ENCODE measurements at places on chromosomes 4 and X.

DNA sequence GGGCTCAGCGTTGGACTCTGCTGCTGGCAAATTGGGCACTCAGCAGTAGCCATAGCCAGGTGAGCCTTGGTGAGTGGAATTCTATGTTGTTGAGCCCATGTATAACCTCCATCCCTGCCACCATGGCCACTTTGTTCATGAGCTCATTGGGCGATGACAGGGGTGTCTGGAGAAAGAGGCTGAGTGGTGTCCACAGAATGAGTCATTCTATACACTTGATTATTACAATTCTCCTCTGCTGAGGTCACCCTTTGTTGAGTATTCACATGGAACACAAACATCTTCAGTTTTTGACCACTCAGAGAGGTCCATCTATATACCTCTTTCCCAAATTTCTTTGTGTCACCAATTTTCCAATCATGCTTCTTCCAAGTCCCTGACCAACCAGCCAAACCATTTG lies 1341.7 kb downstream of the PCDH7 start:
- no peak for DNase-seq

DNA sequence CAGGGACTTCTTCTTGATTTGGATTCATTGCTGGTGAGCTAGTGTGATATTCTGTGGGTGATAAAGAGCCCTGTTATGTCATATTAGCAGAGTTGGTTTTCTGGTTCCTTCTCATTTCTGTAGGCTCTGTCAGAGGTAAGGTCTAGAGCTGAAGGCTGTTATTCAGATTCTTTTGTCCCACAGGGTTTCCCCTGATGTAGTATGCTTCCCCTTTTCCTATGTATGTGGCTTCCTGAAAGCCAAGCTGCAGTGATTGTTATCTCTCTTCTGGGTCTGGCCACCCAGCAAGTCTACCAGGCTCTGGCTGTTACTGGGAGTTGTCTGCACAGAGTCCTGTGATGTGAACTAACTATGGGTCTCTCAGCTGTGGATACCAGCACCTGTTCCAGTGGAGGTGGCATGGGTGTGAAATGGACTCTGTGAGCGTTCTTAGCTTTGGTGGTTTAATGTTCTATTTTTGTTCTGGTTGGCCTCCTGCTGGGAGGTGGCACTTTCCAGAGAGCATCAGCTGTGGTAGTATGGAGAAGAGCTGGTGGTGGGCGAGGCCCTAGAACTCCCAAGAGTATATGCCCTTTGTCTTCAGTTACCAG lies 373.7 kb downstream of the AR start:
- no peak for DNase-seq

DNA sequence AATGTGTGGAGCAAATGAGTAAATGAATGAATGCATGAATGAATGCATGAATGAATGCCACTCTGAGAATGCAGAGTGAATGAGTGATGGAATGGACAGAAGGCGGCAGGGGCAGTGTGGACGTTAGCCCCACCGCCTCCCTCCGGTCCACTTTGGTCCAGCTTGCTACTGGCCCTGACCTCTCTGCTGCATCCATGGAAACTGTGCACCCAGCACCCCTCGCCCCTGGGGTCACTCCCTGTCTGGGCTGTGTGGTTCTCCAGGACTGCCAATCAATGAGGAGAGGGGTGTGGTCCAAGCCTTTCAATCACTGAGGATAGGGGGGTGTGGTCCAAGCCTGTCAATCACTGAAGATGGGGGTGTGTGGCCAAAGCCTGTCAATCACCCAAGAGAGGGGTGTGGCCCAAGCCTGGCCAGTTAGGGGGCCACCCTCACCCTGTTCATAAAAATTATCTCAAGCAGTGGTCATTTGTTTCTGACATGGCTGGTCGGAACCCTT lies 39.2 kb upstream of the ASMTL start:
- DNase-seq = no peak

DNA sequence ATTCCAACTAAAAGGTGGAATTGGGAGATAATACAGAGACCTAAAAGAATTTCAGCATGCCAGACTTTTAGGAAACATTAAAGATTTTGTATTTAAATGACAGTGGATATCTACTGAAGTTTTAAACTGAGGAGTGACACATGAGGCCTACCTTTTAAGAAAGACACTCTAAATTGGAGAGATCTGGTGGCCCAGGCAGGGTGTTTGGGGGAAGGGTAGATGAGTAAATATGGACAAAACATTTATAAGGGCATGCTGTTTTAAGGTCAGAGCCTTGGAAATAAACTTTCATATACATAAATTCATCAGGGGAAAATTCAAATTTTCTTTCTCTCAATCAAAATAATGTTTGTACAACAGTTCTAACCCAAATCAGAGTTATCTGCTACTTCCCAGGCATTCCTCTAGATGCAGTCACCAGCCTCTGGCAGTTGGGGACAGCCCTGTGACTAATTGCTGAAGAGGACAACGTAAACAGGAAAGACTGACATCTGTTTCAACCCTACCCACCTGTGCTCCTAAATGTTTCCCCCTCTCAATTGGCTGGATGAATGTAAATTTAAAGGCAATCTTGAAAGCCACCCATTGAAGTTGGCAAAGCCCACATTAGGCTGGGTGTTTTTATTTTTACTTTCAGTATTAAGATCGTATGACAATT lies 1646.9 kb upstream of the ADGRL3 start:
- no peak for DNase-seq

- DNase-seq = no peak
These were observed 9.0 kb downstream of the ZNF275 start for GRCh38 chrX:153342762-153343558.

GRCh38 chrX:72478351-72478750 lies 94.3 kb downstream of the HDAC8 start:
- DNase-seq = no peak

GRCh38 chrX:20463296-20464075 lies 196.8 kb upstream of the RPS6KA3 start:
- DNase-seq = no peak

- DNase-seq = no peak
These were observed 61.2 kb downstream of the SH3BGRL start for GRCh38 chrX:81263059-81263458.

DNA sequence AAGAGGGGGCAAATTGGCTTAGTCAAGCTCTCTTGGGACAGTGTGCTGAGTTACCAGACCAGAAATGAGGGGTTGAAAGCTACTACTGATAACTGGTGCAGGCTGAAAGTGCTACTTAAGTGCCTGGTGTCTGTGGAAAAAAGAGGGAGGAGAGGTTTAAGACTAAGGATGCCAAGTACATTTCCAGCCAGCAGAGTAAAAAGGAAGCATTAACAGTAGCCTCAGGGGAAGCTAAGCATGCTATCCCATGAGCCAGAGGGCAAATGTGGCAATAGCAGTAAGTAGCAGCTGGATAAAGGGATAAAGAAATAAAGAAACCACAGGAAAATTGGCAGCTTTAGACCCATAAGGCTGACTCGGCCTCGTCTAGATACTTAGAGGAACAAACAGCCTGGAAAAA lies 196.3 kb upstream of the MAB21L2 start:
- DNase-seq = no peak

DNA sequence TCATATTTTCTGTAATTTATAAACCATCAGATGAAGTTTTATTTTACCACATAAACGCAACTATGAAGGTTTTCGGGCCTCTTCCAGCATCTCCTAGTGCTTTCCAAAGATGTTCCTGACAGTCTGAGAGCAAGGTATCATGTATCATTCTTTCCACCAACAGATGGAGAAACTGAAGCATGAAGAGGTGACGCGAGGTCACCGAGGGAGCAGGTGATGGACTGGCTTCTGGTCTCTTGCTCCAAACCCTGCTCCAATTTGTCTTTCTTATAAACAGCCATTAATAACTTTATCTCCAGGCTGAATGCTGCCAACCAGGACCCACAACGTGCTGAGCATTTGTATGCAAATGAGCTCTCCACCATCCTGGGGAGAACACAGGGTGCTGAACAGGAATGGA lies 86.3 kb upstream of the MAML3 start:
- DNase-seq = no peak

DNA sequence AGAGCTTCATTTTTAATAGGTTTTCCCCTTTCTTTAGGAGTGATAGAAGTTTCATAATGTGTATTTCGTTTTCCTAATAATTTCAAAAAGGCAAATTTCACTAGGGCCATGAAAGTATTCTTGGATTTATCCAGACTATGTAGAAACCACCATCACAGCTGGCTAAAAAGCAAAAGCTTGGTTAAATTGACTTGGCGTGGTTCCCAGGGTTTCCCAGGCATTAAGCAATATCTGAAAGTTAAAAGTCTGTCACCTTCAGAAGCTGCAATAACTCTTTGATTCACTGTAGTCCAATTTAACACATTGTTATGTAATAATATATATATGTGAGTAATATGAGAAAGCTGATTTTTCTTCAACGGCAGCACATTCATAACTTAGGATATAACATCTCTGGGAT lies 38.3 kb downstream of the NDNF start:
- DNase-seq = no peak

- DNase-seq = no peak
These were observed 12.8 kb downstream of the ATXN3L start for GRCh38 chrX:13307041-13307440.

GRCh38 chr4:147707892-147708672 lies 23.8 kb upstream of the ARHGAP10 start:
- DNase-seq = no peak

DNA sequence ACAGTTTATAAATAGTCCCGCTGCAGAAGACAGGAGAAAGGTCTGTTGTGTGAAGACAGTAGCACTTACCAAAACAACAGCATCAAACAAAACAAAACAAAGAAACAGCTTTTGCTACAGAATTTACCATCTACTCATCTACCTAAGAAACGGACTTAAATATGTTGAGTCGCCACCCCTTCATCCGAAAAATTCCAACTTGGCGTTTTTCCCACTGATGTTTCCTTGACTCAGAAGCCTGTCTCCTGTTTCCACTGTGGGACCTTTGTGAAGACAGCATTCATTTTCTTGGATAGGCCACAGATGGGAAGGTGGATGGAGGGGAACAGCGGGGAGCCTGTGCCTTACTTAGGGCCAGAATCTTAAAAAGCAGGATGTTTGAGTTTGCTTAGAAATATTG lies 1.3 kb upstream of the ITM2A start:
- DNase-seq = no peak

GRCh38 chrX:69237236-69237635 lies 72.0 kb upstream of the PJA1 start:
- DNase-seq = no peak

GRCh38 chr4:146302822-146303221 lies 88.5 kb downstream of the REELD1 start:
- no peak for DNase-seq

DNA sequence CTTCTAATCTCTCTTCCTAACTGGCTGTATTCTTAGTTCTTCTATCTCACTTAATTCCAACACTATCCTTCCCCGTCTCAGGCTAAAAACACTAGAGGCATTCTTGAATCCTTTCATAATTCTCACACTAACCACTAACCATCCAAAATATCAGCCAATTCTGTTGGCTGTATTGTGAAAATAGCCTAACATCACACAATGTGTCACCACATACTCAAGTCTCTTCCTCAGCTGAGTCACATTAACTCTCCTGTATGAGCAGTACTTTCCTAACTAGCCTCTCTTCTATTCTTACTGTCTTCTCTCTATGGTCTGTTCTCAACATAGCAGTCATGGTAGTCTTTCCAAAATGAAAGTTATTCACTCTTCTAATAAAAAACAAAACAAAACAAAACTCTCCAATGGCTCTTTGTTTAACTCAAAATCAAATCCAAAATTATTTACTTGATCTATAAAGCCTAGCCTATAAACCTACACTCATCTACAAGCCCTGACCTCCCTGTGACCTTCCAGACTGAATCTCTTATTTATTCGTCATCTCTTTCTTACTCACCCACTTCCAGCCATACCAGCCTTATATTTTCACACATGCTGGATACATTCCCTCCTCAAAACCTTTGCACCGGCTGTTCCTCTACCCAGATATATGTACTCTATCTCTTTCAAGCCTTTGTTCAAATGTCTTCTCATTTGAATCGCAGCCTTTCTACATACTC lies 445.9 kb downstream of the TLL1 start:
- no peak for DNase-seq

- DNase-seq = no peak
These were observed at the start of gene ANXA3 for GRCh38 chr4:78551420-78552351. Gene ANXA3 (plus strand): TSS chr4:78551770. CDS start chr4:78554474, 2,704 bp downstream.

DNA sequence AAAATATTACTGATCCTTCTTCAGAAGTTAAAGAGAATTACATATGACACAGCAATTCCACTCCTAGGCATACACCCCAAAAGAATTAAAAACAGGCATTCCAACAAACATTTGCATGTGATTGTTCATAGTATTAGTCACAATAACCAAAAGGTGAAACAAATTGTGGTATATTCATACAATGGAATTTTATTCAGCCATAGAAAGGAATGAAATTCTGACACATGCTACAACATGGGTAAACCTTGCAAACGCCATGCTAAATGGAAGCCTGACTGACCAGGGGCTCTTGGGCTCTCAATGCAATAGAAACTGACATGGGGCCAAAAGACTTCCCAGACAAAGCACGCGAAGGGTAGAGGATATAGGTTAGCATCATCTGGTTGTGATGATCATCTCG lies 62.1 kb upstream of the S100G start:
- no peak for DNase-seq

GRCh38 chr4:45437381-45437780 lies 686.5 kb downstream of the GABRG1 start:
- no peak for DNase-seq

DNA sequence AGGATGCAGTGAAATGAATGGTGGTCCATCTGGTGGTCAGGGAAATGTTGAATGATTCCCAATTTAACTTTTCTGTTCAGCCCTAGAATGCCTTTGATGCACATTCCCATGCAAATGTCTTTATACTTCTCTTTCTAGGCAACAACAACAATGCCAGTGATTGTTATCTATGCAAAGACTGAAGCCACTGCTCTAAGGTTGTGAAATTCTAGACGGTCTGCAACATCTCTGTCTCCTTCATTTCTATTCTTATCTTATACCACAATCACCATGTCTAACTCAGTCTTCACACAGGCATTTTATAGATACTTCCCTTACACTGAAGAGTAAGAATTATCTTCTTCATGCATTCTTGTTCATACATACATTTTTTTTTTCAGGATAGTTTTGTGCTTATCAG lies 84.5 kb downstream of the HPGD start:
- no peak for DNase-seq

- DNase-seq = no peak
These were observed 875.4 kb upstream of the PRKX start for GRCh38 chrX:4588893-4589292.

- no peak for DNase-seq
These were observed 37.2 kb downstream of the RTL9 start for GRCh38 chrX:110395877-110396276.

DNA sequence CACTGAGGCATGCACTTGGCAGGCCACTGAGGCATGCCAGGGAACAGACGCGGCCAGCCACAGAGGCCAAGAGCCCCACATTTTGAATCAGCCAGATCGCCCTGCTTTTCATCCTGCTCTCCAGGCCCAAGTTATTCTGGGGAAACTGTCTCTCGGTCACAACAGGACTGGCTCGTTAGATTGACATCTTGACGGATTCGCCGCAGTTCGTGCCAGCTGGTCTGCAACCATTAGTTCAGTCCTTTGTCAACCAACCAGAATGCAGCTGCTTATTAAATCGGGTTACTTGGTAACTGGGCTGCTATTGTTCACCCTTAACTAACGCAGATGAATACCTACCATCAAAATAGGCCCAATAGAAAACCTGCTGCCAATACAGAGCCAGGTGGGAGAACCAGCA lies 16.7 kb downstream of the CLDN34 start:
- no peak for DNase-seq
